Omental fat pad (tissue), 4 donors: ENCODE measurements at places on chromosomes 4 and X.

DNA sequence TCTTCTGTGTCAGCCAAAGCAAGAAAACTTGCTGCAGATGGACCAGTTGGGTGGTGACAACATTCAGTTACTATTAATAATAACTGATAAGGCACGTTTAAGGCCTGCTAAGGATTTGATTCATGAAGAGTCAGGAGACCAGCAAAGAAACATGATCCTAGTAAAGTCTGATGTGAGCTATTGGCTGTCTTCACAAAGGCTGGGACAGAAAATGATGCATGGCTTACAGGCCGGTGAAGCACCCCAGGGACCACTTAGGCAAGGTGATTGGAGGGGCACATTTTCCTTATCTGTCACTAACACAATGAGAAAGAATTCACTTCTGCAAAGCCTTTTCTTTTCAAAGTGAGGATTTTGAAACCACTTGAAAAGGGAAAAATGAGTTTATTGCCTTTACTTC is 65.4 kb upstream of the TRPC3 start:
- no peak for DNase-seq

DNA sequence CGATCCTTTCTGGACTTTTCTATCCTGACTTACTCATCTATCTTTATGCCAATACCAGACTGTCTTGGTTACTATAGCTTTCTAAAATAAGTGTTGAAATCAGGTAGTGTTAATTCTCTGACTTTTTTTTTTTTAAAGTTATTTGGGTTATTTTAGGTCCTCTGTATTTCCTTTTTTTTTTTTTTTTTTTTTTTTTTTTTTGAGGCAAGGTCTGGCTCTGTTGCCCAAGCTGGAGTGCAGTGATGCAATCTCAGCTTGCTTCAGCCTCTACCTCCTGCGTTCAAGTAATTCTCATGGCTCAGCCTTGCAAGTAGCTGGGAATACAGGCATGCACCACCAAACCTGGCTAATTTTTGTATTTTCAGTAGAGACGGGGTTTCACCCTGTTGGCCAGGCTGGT is 2.8 kb upstream of the NELFA start:
- no peak for DNase-seq

- DNase-seq, result no peak
Measured at GRCh38 chr4:92175250-92175649, 128.5 kb upstream of the GRID2 start.

- no peak for DNase-seq
Measured at GRCh38 chrX:34559325-34559724, 97.8 kb downstream of the TMEM47 start.

DNA sequence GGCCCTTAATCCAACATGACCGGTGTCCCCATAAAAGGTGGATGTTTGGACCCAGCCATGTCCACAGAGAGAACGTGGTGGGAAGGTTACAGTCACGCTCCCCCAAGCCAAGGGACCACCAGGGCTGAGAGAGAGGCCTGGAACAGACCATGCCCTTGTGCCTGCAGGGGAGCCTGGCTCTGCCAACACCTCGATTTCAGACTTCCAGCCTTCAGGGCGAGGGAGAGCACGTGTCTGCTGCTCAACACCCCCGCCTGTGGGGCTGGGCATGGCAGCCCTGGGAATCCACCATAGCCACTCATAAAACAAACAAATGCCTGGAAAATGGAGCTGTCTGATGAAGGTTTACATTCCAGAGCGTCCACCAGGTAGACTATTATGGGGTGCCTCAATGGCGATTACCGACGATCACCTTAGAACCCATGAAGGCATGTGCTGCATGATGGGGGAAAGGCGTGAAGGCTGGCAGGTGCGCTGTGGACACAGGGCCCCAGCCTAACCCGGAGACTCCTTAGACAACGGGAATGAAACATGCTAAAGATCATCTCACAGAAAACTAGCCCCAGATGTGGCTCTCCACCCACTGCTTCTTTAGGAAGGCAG is 42.3 kb upstream of the HMX1 start:
- DNase-seq, result no peak

- DNase-seq, result no peak
Measured at GRCh38 chr4:77045490-77045889, 30.3 kb downstream of the CCNI start.

DNA sequence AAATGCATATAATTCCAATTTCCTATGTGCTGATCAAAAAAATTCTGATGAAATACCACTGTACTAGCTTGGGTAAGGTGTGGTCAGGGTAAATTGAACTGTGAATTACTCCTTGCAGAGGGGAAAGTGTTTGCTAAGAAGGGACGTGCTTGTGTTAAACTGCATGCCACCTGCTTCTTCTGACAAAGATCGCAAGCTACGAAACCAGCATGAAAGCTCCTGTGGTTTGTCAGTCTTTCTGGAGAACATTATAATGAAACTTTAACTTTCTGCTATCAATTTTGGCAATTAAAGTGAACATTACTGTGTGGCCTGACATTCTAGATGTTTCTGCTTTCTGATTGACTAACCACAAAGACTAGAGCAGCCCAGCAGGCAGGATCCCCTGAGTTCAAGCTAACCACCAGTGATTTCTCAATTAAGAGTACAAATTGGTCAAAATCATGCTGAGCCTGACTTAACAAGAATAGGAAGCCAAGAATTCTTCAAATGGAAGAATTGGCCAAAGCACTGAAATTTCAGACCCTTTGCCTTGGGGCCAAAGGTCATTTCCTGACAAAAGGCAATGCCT is 239.0 kb downstream of the SLITRK2 start:
- no peak for DNase-seq

GRCh38 chr4:126227428-126227827 is 912.7 kb downstream of the FAT4 start:
- DNase-seq, result no peak

DNA sequence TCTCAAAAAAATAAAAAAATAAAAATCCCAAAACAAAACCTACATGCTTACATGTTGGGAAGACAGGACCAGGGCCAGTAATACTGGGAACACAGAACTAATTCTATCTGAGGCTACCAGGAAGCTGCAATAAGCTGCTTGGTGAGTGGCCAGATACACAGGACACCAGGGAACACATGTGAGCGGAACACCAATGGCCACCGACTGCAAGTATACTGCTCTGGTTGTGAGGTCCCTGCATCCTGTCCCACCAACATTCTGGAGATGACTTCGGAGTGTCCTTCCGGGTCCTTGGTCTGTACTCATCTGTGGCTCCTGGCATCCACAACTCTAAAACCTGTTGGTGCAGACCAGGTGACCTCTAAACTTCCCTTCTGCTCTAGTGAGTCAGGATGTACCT is 2.7 kb downstream of the TNIP2 start:
- no peak for DNase-seq

GRCh38 chrX:13702111-13702789 is 13.3 kb downstream of the RAB9A start:
- DNase-seq, result no peak

- DNase-seq, result no peak
Measured at GRCh38 chrX:136431625-136432024, 56.1 kb upstream of the BRS3 start.

- DNase-seq, result no peak
Measured at GRCh38 chr4:52372269-52372668, 286.8 kb downstream of the USP46 start.

DNA sequence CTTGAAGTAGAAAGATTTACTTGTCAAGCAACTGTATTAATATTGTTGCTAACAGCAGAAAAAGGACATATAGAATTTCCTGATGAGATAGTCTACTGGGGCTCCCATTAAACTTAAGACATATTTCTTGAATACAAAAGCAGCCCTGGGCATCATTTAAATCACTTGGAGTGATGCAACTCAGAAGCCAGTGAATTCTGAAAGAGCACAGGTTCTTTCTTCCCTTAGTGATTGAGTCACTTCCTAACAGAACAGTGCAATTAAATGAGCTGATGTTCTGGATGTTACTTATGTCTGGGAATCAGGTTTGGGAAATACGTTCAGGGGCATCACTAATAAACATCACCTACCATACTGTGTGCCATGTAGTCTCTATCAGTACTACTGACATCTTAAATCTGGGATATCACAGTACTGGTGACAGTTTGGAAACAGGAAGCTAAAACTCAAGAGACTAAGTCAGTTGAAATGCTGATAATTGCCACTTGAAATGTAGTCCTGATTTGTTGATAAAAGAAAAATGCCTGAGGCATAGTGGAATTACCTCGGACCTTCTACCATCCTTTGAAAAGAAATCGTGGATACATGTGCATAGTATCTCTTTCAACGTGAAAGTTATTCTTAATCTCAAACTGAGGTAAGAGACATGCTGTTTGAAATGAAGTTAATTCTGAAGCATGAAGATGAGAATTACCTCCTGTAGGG is 249.2 kb upstream of the GPRIN3 start:
- DNase-seq, result no peak

- no peak for DNase-seq
Measured at GRCh38 chr4:152968806-152969394, 32.8 kb downstream of the FHDC1 start.

- no peak for DNase-seq
Measured at GRCh38 chrX:45873781-45874180, 671.4 kb downstream of the ZNF674 start.

DNA sequence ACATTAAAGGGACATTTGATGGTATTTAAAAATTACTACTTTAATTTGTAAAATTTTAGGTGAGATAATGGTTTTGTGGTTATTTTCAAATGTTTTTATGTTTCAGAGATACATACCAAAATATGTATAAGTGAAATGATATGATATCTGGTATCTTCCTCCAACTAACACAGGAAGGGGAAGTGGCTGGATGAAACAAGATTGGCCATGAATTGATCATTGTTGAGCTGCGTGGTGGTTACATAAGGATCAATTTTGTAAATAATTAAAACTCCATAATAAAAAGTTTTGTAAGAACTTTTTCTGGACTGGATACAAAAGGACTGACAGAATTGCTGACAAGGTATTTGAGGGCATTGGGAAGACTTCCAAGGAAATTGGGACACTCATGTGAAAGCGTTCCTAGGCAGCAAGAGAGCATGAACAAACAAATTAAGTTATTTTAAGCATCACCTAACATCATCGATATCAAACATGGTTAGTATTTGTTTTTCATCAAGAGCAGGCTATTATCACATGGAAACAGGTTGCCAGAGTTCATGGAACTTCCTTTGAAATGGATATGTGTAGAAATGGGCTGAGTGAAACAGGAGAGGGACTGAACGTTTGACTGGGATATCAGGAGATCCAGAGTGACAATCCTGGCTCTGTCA is 4.4 kb upstream of the PGM2 start:
- DNase-seq, result no peak

GRCh38 chr4:95021099-95021498 is 263.3 kb downstream of the BMPR1B start:
- DNase-seq, result no peak

- DNase-seq, result no peak
Measured at GRCh38 chr4:2366252-2367192, 51.9 kb downstream of the ZFYVE28 start.

- DNase-seq, result no peak
Measured at GRCh38 chrX:15474028-15474427, 19.1 kb downstream of the PIR start.

DNA sequence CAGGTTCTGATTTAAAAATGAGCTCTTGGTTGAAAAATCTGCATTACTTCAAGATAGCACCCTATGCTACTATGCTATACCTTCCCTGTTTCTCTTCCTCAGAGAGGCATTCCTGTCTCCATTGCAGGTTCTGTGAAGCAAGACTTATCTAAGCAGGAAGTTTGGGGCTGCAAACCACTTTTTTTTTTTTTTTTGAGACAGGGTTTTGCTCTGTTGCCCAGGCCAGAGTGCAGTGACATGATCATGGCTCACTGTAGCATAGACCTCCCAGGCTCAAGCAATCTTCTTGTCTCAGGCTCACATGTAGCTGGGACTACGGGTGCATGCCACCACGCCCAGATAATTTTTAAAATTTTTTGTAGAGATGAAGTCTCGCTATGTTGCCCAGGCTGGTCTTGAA is 4.0 kb upstream of the CCNG2 start:
- no peak for DNase-seq

DNA sequence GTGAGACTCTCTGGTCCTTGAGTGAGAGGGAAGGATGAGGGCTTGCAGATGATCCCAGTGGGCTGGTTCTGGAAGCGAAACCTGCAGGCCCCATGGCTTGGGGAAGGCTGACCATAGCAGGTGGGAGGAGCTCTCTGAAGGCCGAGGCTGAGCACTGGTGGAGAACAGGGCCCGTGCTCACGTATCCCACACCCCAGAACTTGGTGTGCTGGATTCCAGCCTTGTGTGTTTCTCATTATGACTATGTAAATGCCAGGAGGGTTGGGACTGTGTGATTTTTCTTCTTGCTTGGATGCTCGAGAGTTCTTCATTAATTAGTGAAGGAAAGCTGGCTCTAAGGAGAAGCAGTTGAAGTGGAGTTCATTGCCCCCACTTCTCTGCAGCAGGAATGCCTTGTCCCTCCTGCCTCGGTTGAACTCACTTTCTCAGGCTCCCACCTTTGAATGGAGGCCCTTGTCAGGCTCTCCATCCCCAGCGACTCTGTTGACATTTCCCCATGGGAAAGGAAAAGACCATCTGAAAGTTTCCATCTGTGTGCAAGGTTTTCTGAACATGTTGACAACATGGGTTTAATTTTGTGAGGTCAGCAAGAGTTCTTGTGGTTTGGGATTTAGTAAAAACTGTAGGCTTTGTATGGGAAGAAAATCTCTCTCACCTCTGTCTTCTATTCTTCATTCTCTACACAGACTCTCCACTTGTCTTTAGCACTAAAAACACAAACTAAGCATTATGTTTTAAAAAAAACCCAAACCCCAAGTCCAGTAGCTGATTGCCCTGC is 57.7 kb downstream of the TBL1X start:
- no peak for DNase-seq

- DNase-seq, result no peak
Measured at GRCh38 chrX:56498756-56499155, 64.7 kb upstream of the UBQLN2 start.

- DNase-seq, result no peak
Measured at GRCh38 chrX:85930099-85930498, 117.3 kb downstream of the CHM start.

GRCh38 chr4:64385220-64385619 is 24.0 kb downstream of the TECRL start:
- DNase-seq, result no peak

GRCh38 chrX:12890467-12890866 is 16.0 kb upstream of the TLR8 start:
- no peak for DNase-seq

DNA sequence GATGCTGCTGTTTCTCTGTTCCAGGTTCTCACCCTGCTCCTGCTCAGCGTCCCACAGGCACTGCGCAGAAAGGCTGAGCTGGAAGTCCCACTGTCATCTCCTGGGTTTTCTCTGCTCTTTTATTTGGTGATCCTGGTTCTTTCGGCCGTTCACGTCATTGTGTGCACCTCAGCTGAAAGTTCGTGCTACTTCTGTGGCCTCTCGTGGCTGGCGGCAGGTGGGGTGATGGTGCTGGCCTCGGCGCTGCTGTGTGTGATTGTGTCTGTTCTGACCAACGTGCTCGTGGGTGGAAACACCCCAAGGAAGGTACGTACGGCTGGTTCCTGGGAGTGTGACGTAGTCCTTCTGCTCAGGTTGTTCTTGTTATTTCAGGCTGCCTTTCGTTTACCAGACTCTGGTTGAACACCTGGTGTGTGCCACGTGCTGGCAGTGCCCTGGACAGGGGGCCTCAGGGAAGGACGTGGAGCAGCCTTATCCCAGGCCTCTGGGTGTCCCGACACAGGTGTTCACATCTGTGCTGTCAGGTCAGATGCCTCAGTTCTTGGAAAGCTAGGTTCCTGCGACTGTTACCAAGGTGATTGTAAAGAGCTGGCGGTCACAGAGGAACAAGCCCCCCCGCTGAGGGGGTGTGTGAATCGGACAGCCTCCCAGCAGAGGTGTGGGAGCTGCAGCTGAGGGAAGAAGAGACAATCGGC is 22.8 kb downstream of the PIGG start:
- no peak for DNase-seq

- DNase-seq, result no peak
Measured at GRCh38 chr4:80655662-80656061, 320.1 kb downstream of the CFAP299 start.

GRCh38 chr4:147779451-147779850 is 47.6 kb downstream of the ARHGAP10 start:
- DNase-seq, result no peak
